ENCODE measurements at places on chromosomes 7 and 10. TPM values are rescaled to one million over a fixed set of nuclear protein-coding genes. Genes with fewer than 3 reads are reported as not detected.

The TRIM56 gene
- 1.1 TPM for total RNA-seq

The ATRNL1 gene
- total RNA-seq, result 856 TPM

DNA sequence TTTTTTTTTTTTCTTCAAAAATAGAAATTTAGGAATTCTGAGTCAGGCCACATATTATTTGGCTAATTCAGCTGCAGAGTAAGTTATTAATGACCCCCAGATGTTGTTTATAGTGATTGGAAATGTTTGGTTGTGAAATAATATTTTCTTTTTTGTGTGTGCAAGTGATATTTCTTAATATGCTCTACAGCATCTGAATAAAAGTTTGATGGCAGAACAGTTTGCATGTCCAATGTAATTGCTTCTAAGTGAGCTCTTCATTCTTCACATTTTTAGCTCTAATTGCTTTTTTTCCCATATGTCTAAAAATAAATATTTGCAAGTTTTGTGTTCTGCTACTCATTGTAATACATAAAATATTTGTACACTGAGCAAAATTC is 116.0 kb downstream of the ARID5B start:
- DNase-seq, result no peak

The GAD2 gene
- total RNA-seq, result 9.7 TPM

- DNase-seq, result no peak
These were observed 60.5 kb downstream of the SEMA3C start for GRCh38 chr7:80858141-80858903.

GRCh38 chr7:15685358-15686294 is 857 bp downstream of the MEOX2 start:
- DNase-seq, result no peak

The MLXIPL gene
- total RNA-seq, result not detected

All from occipital lobe (tissue), 3 donors.